ENCODE measurements at places on chromosomes 4 and X.

GRCh38 chr4:157204634-157205244 lies 15.8 kb upstream of the GRIA2 start:
- no peak for DNase-seq

DNA sequence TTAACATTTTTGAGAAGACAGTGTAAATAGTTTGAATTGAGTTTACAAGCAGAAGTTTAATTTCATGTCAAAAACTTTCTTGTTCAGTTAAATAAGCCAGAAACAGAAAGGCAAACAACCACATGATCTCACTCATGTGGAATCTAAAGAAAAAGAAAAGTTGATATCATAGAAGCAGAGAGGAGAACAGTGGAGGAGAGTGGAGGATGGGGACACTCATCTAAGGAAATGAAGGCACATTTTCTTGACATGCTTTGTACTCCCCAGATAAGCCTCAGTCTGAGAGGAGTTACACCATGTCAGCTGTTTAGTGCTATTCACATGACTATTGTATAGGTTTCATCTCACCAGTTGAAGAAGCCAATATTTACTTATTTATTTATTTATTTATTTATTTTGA lies 13.5 kb downstream of the SNCA start:
- DNase-seq = no peak

DNA sequence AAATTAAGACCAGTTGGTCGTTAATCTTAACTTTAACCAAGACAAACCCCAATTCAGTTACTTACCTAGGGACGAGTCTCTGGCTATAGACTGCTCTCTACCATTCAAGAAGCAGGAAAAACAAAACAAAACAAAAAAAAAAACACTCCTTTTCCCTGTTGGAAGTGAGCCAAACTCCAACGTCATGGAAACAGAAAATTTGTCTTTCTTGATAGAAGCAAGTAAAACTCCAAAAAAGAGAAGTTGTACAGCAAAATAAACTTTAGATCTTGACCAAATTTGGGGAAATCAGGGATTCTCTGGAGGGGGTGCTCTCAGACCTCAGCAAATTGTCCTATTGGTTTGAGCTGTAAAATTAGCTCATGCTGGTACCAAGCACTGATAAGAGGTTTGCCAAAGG lies 3.7 kb downstream of the CNGA1 start:
- DNase-seq = no peak

GRCh38 chr4:121648516-121648915 lies 48.3 kb downstream of the ANXA5 start:
- DNase-seq = no peak

- no peak for DNase-seq
These were observed 65.0 kb upstream of the SEC24B start for GRCh38 chr4:109368661-109369060.

- no peak for DNase-seq
These were observed 836.5 kb upstream of the HTR2C start for GRCh38 chrX:113747274-113747973.

DNA sequence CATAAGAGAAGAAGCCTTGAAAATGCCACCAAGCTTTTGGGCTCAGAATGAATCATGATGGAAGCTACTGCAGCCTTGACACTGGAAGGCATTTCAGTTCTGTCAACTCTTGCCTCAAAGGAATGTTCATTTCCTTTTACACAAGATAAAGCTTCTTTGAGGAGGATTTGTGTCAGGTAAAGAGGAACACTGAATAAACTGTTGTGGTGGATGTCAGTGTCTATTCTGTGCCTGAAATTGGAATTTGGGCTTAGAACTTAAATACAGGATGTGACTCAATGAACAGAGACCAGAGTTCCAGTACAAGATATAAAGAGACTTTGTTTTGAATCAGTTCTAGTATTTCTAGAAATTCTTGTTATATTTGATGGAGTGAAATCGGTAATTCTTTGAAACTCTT lies 313.2 kb downstream of the PACRGL start:
- DNase-seq = no peak

DNA sequence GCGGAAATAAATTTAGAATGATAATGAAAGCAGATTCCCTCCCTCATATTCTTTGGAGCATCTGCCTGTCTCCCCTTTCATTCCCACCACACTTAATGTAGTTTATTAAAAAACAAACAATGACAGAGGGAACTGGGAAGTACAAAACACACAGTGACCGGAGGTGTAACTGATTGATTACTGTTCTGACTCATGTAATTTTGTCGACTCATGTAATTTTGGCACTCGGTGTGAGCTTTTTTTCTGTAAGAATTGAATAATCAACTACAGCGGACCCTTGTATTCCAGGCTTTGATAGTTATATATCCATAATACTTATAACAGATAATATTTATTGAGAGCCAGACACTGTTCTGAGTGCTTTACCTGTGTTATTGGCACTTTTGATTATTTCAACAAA lies 110.4 kb downstream of the PALLD start:
- no peak for DNase-seq

DNA sequence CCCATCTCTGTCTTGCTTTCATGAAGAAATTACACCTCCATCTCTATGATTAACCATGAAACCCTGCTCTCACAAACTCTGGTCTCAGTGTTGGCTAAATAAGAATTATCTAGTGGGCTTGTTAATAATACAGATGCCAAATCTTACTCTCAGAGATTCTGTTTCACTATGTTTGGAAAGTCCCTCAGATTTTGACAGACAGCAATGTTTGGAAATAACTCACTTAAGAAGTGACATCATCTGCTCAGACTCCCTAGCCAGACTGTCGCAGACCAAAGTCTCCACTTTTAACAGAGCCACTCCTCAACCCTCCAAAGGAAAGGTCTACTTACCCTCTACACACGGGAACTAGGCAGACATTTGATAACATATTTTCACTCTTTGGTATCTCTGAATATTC lies 328.5 kb upstream of the FGF16 start:
- no peak for DNase-seq

DNA sequence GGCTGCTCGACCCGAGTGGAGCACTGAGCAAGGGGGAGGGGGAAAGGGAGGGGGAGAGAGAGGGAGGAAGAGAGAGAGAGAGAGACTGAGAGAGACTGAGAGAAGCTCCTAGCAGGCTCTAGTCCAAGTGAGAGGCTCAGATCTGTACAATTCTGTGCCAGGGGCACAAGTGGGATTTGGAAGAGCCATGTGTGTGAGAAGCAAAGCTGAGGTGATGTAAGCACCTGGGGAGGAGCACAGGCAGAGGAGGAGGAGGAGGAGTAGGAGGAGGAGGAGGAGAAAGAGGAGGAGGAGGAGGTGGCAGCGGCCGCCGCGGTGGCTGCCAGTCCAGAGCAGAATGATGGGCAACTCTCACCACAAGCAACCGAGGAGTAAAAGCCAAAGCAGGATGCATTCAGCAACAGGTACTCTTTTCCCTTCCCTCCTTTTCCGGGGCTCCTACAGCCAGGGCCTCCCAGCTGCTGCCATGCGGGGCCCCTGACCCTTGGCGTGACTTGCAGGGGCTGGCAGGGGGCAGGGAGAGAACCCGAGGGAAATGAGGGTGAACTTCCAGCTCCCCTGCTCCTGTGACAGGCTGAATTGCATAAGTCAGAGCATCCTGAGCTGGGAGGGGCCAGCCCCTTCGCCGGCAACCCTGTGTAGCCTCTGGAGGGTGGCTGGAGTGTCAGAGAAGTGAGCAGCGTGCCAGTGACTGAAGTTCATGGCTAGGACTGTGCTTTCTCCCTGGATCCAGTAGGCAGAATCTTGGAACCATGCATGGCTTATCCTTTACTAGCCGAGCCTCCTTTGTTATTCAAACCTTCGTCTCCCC lies 62.2 kb downstream of the RTL5 start:
- DNase-seq = no peak

DNA sequence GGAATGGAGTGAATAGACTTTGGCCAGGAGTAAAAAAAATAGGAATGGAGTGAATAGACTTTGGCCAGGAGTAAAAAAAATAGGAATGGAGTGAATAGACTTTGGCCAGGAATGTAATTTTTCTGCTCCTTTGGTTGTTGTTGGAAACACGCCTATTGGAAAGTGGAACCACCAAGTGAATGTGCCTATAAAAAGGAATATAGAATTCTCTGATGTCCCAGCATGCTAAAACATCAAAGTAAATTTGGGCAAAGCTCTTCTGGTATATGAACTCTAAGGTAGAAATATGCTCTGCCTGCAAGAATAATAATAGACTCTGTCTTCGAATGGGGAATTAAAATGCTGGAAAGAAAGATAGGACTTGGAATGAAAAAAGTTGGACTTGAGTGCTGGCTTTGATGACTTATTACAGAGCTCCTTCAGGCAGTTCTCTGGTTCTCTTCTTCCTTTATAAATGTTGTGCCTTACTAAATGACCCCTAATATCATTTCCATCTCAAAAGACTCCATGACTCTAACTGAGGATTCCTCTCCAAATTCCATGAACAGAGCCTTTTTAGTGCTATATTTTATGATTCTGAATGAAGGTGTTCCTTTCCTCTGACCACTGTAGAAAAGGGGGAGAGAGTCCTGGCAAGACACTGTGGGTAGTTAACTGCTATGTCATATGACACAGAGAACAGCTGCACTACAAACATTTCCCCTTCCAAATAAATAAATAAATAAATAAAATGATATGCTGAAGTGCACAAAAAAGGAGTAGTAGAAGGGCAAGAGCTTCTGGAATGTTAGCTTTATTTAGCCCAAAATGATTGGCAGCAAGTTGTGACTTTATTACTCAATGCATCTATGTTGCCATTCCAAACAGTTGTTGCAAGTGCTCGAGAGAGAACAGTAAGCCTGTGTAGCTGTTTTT lies 13.5 kb upstream of the GBA3 start:
- DNase-seq = no peak

DNA sequence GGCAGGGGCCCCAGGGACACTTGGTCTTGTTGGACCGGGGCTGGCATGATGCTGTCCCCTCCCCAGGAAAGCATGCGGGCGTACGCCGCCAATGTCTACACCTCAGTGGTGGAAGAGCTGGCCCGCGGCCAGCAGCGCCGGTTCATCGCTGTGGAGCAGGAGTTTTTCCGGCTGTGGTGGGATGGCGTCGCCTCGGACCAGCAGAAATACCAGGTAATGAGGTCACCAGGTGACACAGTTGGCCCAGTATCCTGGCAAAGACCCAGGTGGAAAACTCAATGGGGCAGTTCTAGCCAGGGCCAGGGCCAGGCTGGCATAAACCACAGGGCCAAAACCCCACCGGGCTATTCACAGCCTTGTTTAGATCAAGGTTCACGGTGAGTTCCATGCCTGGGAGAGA lies 1.5 kb downstream of the MAN2B2 start:
- DNase-seq = no peak

DNA sequence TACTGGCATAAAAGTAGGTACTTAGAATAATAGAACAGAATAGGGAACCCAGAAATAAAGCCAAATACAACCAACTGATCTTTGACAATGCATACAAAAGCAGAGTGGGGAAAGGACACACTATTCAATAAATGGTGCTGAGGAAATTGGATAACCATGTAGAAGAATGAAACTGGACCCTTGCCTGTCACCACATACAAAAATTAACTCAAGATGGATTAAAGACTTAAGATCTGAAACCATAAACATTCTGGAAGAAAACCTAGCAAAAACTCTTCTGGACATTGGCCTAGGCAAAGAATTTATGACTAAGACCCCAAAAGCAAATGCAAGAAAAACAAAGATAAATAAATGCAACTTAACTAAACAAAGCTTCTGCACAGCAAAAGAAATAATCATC lies 45.6 kb downstream of the ARFIP1 start:
- DNase-seq = no peak

- DNase-seq = no peak
These were observed 25.6 kb upstream of the FHDC1 start for GRCh38 chr4:152910521-152910920.

- DNase-seq = no peak
These were observed 1070.2 kb upstream of the TENM3 start for GRCh38 chr4:181173046-181173445.

DNA sequence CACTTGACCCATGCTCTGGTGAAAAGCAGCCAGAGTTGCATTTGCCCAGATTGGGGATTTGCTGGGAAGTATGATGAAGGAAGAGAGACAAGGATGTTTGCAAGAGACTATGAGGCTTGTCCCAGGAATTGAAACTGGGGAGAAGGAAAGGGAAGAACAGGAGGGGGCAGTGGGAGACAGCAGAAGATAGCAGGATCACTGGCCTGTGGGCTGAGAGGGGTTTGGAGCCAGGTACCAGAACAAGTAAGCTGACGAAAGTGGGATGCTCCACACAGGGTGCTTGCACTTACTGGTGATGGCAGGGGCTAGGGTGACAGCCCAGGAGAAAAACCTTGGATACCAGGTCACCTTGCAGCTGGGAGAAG lies 3.4 kb upstream of the LETM1 start:
- DNase-seq = no peak

GRCh38 chr4:80007745-80008149 lies 65.3 kb downstream of the ANTXR2 start:
- no peak for DNase-seq

DNA sequence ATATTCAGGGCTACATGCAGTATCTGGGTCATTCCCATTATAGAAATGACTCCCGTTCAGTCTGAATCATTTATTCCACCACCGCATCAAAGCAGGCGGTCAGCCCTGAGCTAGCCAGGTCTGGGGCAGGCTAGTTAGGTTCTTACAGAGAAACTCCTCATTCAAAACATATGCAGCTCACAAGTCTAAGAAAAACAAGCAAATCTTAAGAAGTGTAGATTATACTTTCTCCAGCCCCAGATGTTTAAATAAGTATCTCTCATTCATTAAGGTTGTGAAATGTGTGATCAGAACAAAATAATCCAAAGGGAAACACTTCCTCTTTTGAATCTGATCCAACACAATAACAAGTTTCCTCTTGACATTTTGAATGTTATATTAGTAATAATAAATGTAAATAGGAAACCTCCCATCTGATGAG lies 441.9 kb downstream of the INPP4B start:
- no peak for DNase-seq

GRCh38 chr4:47032405-47033106 lies 1.2 kb downstream of the GABRB1 start:
- no peak for DNase-seq
